Activated naive CD8-positive, alpha-beta T cell treated with anti-CD3 and anti-CD28 coated beads for 36 hours (primary cell): ENCODE measurements at places on chromosomes 7 and 10. TPM values are rescaled to one million over a fixed set of nuclear protein-coding genes. Genes with fewer than 3 reads are reported as not detected.

The FGFBP3 gene
- total RNA-seq: 3.6 TPM

The REPIN1 gene
- total RNA-seq: 54.7 TPM

The HOXA2 gene
- not detected for total RNA-seq

The NKX1-2 gene
- not detected for total RNA-seq

The ZNF425 gene
- total RNA-seq: 0.98 TPM

The RASA4B gene
- total RNA-seq: 23.6 TPM

The TMEM196 gene
- not detected for total RNA-seq
